ENCODE measurements at places on chromosomes 4 and X. TPM values are rescaled to one million over a fixed set of nuclear protein-coding genes. Genes with fewer than 3 reads are reported as not detected.

Gene PWWP3B
- total RNA-seq, result 304 TPM

Gene ADH7
- not detected for total RNA-seq

Gene GASK1B
- 113 TPM for total RNA-seq

Gene MUC7
- total RNA-seq, result not detected

Gene F11
- total RNA-seq, result not detected

Gene FGF2
- 18.5 TPM for total RNA-seq

Gene PRICKLE3
- 13.7 TPM for total RNA-seq

Gene MEPE
- not detected for total RNA-seq

Measured in ovary (tissue), 10 donors.